HT-29 (cell line): ENCODE measurements at places on chromosomes 2 and 18.

GRCh38 chr18:46152808-46153617, 48.8 kb downstream of the HAUS1 start:
- peak; percentile 20 for DNase-seq

- no peak for DNase-seq
Observed at GRCh38 chr2:25074826-25075225, 33.0 kb downstream of the EFR3B start.

DNA sequence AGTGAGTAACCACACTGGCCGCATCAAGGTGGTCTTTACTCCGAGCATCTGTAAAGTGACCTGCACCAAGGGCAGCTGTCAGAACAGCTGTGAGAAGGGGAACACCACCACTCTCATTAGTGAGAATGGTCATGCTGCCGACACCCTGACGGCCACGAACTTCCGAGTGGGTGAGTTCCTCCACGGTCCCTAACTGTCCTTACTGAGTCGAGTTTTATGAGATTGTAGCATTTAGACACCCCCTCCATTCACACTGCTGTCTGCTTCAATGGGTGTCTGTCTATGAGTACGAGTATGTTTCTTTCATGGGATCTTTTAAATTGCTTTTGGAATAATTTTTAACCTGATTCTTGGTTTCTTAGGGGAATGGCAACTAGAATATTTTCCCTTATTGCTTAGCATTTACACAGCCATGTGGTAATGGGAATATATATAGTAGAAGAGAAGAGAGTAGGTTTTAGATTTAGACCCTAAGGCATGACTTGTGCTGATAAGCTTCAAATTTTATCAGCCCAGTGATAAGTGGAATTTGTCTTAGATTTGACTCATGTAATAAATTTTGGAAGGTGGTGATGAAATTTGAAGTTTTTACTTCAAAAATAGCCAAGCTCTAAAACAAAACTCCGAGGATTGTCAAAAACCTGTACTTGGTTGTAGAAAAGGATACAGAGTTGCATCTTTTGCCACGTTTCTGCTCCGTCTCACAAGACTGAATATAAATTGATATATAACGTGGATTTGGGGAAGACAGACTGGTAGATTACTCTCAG, 188.2 kb downstream of the LTBP1 start:
- DNase-seq: no peak

DNA sequence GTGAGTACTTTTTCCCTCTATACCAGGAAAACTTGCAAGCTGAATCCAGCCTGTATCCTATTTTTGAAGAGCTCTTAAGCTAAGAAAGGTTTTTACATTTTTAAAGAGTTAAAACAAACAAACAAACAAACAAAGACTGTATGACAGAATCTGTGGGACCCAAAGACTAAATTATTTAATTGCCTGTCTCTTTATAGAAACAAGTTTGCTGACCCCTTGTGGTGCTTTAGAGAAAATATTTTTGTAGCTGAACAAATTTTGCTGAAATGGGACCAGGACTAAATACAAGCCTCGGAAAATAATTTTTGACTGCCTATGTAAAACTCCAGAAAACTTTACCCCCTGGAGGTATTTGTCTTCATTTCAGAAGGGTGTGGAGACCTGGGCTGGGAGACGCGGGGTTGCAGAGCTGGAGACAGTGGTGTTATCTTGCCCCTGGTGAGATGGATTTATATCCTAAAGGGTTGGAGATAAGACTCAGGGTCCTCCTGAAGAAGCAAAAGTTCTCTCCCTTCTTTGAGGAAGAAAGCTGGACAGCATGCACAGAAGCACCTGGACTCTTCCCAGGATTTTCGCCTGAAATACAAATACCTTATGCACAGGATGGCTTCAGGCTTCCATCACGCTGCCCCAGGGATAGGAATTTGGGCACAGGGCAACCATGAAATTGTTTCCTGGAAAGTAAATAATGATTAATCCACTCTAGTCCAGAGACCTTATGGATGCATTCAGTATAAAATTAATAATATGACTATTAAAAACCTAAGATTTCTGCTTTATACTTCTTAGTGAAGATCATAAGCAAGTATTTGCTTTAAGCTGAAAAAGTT, 54.3 kb downstream of the TMX3 start:
- DNase-seq: peak; percentile 22

DNA sequence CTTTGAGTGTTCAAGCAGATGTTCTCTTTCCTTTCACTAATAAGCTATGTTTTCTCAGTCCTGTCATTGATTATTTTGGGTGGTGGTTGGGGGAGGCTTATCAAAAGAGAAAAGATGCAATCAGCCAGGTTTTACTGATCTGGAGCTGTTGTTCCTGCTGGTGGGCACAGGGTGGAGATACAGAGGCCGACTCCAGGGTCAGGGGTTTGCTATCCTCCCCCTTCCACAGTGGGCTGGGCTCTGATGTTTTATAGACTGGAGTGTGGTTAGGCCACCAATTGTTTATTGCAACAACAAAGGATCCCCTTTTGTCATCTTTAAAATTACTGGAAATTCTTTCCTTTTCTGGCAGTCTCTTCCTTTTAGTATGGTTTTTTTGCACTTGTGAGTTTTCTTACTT, 120.5 kb downstream of the TANC1 start:
- DNase-seq: no peak

DNA sequence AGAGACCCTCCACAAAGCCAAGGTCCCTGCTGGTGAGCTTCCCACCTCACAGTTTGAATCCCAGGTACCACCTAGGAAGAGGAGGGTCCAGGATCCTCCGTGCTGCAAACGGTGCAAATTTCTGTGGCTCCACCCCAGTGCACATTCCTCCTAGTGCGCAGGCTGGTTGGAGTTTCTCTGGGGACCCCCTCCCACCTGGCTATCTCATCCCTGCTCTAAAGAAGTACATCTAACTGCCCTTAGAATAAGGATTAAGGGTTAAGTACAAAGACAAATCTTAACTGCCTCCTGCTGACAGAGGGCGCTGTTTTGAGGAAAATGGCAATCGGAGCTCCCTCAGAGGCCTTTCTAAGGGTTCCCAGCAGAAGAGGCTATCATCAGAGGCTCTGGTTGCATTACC, 109.6 kb upstream of the FSIP2 start:
- peak; percentile 36 for DNase-seq

DNA sequence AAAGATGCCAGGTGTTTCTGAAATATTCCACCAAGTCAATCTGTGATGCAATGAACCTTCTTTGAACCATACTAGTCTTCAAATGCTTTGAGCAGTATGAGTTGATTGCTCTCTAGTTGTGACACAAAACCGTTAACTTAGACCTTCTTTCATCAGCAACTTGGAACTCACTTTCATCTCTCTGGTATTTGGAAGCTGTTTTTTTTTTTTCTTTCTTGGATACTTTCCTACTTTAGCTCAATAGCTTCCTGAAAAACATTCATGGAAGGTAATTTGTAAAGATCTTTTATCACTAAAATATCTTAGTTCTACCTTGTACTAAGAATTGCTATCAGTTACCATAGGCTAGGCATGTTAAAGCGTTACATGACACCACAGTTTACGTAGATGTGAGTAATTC, 1071.9 kb upstream of the CHAC2 start:
- DNase-seq: no peak

- no peak for DNase-seq
Observed at GRCh38 chr2:226873051-226873620, 37.3 kb downstream of the RHBDD1 start.

DNA sequence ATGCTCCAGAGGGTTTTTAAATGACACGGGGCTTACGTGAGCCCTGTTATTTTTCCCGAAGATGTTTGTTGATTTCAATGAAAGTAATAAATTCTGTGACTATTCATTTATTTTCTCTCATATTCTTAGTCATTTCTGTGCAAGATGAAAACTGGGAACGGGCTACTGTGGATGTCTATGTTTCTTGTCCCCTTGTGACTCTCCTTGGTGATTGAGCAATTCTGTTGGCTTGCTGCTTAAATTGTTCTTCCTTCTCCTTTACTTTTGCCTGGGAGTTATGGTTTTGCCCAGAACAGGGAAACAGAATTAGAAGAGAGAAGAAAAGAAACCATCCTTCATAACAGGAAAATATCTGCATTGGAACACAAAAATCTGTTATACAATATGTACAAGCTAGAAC, 508.2 kb upstream of the DSEL start:
- no peak for DNase-seq

GRCh38 chr18:63511285-63511684, 30.9 kb upstream of the SERPINB12 start:
- DNase-seq: peak; percentile 73

- no peak for DNase-seq
Observed at GRCh38 chr2:37771600-37772088, 100.2 kb upstream of the CDC42EP3 start.

DNA sequence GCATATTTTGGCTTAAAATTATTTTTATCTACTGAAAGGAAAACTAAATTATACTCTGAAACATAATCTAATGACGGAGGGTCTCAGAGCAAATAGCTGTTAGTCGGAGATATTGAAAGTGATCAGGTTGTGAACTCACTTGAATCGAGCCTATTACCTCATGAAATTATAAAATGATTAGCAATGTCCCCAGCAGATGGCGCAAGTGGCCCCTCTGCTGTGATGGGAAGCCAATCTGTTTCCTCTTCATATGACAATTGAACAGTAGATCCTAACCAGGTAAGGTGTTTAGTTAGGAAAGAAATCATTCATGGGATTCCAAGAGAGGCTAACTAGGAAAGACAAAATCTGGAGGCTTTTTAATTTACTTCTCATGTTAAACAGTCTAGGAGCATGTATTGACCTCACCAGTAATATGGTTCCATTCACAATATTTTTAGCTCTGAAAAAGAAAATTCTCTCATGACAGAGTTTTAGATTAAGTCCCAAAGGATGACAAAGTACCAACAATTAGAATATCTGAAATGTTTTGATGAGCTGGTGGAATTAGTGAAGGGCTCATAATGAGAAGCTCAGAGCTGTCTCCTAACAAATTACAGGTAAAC, 29.9 kb upstream of the MPPE1 start:
- peak; percentile 96 for DNase-seq

- no peak for DNase-seq
Observed at GRCh38 chr2:27838502-27838901, 51.7 kb downstream of the RBKS start.

DNA sequence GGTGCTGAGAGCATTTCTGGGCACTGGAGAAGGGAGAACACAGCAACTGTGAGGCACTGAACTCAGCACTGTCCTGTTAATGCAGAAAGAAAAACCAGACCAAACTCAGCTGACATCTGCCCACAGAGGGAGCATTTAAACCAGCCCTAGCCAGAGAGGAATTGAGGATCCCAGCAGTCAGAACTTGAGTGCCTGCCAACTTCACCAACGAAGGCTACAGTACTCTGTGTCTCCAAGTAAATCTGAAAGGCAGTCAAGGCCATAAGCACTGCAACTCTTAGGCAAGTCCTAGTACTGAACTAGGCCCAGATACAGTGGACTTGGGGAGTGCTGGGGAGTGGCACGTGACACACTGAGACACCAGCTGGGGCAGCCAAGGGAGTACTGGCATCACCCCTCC, 176.2 kb upstream of the ZC3H15 start:
- no peak for DNase-seq

- DNase-seq: no peak
Observed at GRCh38 chr2:24272161-24272802, 88.1 kb downstream of the ITSN2 start.

DNA sequence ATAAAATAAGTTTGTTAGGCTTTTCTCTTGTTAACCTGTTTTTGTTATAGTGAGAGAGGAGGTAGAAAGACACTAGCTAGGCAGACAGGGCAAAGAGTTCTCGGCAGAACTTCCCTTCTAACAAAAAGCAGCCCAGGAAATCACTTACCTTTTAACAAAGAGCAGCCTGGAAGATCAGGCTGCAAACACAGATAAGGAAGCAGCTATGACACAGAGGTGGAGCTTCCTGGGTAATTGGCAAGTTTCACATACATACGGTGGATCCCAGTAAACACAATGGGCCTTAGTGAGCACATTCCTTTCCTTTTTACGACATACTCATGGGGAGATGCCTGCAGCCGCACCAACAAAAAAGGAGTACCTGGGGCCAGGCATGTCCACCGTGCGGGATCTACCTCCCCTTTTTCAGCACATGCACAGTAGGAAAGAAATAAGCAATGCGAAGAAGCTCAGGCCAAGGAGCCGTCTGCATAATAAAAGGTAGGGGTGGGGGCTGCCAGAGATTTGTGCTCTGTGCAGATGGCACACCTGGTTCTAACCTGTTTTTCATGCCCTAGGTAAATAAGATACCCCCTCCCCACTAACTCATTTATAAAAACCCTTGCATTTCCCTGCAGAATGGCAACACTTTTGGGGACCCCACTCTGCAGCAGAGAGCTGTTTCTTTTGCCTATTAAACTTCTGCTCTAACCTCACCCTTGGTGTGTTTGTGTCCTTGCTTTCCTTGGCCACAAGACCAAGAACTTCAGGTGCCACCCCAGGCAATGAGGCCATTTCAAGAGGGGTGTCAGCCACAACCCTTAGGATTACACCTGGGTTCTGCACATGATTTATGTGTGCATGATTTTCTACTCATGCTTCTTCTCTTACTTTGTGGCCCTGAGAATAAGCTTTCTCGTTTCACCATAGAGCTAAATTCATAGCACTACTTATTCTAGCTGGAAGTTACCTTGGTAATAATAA, 26.5 kb downstream of the MDH1 start:
- no peak for DNase-seq

GRCh38 chr18:402129-402528, 98.4 kb downstream of the COLEC12 start:
- no peak for DNase-seq

GRCh38 chr2:145593280-145593679, 1073.4 kb upstream of the ZEB2 start:
- no peak for DNase-seq

GRCh38 chr18:31791817-31792579, 31.3 kb upstream of the SLC25A52 start:
- DNase-seq: no peak

GRCh38 chr2:20179755-20180594, 45.0 kb downstream of the SDC1 start:
- DNase-seq: peak; percentile 80

DNA sequence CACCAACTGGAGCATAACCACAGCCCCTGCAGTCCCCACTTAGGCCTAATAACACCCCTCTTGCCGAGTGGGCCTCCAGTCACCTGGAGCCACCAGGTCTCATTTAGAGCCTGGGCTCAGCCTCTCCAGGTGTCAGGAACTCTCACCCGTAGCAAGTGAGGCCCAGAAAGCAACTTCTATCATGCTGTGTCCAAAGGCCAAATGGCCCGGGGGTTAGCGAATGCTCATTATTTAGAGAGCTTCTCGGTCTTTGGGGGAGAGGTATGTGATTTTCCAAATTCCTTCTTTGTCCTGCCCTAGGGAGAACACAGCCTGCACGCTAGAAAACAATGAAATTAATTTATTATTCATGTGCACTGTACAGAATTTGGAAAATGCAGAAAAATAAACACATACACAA, 109.9 kb upstream of the PTPRM start:
- DNase-seq: no peak

DNA sequence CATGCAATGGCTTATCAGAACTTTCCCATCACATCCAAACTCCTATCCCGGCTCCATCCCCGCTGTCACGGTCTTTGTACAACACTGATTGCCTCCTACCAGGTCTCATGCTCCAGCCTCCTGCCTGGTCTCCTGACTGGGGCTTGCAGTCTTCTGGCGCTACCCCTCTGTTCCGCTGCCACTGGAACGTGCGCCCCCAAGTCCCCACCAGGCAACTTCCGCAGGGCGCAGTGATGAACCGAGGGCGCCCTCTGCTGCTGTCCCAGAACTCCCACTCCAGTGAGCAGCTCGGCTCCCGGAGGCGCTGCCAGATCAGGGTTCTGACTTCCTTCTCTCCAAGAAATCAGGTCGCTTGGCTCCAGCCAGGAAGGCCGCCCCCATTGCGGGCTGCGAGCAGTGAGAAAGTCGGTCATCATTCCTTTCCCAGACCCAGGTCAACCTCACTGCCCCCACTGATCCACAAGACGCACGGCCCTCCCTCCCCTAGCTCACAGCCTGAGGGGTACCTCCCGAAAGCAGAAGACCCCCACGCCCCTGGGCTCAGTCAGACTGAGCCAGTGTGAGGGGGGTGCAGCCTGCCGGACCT, 43.9 kb upstream of the RAB11FIP5 start:
- peak; percentile 29 for DNase-seq
